Kasumi-1 (cell line): ENCODE measurements at places on chromosomes 16 and 17.

DNA sequence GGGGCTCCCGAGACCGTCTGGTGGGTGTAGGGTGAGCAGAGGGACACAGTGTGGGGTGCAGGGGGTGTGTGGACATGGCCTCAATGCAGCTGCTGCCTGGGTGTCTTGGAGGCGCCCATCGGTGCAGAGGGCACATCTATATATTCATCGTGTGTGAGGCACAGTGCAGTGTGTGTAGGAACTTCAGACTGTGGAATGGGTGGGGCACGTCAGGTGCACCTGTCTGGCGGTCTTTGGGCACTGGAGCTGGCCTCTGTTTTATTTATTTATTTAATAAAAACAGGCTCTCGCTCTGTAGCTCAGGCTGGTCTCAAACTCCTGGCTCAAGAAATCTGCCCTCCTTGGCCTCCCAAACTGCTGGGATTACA, 16.8 kb downstream of the LASP1 start:
- DNase-seq = no peak

- DNase-seq = no peak
These were observed 135.3 kb downstream of the SNX29 start for GRCh38 chr16:12111819-12112218.

DNA sequence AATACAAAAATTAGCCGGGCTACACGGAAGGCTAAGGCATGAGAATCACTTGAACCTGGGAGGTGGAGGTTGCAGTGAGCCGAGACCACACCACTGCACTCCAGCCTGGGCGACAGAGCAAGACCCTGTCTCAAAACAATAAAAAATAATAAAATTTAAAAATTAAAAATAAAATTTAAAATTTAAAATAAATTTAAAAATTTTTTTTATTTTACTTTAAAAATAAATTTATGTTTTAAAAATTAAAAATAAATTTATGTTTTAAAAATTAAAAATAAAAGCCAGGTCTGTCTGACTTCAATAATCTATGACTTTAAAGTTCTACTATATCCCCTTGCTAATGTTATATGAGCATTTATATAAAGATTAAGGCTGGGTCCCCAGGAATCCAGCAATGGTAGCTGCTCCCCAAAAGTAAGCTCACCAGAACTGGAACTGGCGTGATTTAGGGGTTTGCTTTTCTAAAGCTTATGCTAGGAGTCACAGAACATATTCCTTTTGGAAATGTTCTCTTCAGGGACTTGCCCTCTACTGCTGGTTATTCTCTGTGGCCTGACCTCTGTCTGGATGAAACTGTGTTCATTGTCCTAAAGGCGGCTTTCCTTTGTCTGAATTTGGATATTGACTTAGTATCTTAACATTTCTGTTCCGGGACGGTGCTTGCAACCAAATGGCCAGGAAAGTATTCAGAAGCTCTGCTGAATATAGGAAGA, 140.2 kb upstream of the NOL11 start:
- no peak for DNase-seq

DNA sequence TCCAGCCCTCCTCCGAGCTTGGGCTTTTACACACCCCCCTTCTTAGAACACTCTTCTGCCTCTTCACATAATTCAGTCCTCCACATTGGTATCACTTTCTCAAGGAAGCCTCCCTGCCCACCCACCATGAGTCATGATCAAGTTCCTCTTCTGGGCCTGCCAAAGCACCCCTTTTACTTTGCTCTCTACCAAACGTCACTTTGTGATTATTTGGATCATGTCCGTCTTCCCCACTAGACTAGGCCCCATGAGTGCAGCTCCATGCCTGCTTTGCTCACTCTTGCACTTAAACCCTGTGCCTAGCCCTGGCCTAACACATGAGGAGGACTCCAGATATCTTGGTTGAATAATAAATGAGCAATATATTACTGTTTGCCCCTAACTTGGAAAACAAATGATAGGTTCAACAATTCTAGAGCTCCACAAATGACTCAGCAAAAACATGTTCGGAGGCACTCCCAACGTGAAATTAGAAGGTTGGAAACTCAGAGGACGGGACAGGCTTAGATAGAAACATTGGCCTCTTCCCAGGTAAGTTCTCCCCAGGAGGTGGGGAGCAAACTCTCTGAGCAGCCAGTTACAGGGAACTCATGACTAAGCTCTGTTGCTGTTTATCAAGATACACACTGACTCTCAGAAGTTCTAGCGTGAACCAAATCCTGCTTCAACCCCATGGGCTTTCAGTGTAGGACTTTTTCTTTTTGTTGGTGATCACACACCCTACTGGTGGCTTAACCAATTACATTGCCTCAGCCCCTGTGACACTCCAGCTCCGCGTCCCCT, 28.3 kb downstream of the G6PC1 start:
- peak; percentile 92 for DNase-seq

DNA sequence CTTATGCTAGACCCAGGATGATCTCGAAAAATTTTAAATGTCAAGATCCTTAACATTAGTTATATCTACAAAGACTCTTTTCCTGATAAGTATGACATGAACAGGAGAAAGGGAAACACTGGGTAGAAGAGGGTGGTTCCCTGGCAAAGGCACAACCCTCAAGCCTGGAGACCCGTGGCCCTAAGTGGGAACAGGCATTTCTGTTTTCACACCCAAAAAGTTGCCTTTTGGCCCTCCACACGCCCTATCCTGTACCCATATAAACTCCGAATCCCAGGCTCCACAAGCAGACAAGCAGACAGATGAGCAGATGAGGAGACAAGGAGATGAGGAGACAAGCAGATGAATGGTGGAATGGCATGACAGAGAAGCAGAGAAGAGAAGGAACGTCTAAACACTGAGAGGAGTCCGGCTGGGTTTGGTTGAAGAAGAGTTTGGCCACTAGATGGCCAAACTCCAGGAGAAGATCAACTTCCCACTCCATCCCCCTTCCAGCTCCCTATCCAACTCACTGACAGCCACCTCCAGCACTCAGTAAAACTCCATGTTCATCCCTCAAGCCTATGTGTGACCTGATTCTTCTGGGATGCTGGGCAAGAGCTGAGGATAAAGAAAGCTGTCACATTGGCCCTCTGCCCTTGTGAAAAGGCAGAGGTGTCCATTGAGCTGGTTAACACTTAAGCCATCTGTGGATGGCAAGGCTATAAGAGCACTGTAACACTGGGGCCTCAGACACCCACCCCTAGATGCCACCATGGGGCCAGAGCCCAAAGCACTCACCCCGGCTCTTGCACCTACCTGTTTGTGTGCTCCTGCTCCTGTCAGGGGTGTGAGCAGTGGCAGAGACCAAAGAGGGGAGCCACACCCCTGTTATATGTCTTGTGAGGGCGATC, 139.6 kb upstream of the FAM20A start:
- DNase-seq = peak; percentile 2

DNA sequence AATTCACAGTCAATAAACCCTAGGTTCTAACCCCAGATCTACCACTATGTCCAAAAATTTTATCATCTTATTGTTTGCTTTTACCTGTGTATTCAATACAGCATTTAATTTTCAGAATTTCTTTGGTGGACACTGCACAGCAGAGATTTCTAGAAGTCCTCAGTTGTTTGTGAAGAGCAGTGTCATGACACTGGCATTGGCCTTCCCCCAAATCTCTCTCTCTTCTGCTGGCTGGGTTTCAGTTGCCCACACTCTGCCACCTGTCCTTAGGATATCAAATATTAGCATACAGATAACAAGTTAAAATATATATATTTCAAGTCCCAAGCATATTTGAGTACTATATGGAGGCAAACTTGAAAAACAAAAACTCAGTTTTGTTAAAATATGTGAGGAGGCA, 2.0 kb upstream of the THUMPD1 start:
- DNase-seq = no peak

- DNase-seq = no peak
These were observed 158.8 kb downstream of the CCDC182 start for GRCh38 chr17:57586196-57586740.

- DNase-seq = peak; percentile 55
These were observed 3.5 kb downstream of the CTNS start for GRCh38 chr17:3639981-3640596.

DNA sequence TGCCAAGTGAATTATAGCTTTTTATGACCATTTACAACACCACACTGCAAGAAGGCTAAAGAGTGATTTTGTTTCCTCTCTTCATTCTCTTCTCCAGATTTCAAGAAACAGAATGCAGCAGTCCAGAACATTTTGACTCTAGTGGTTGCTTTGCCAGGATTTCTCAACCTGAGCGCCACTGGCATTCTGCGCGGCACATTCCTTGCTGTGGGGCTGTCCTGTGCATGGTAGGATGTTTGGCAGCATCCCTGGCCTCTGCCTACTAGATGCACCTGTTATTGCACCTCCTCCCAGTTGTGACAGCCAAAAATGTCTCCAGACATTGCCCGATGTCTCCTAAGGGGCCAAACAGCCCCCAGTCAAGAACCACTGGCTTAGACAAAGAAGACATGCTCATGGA, 25.7 kb upstream of the SLC39A11 start:
- DNase-seq = no peak

DNA sequence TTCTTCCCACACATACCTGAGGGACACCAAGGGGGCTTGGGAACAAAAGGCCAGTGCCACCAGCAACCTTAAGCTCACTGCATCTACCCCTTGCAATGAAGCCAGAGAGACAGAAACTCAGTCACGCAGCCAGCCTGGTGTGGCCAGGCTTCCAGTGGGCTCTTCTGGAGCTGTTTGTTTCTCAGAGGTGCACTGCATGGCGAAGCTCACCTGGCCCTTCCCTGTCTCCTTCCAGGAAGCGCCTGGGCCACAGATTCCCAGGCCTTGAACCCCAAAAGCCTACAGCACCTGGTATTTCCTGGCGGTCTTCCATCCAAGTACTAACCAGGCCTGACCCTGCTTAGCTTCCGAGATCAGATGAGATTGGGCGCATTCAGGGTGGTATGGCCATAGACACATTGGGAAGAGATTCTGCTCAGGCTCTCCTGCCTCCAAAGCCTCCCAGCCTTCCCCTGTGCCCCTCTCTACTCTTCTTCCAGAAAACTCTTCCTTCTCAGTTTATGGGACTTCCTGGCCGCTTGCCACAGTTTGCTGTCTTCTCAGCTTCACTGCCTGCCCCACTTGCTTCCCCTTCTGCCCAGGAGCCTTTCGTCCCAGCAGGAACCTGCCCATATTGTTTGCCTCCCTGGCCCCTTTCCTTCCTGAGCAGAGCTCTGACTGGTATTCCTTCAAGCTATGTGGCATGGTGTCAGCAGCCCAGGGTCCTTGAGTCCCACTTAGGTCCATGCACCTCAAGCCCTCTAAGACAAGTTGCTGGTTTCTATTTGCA, 1.6 kb downstream of the CISD3 start:
- DNase-seq = peak; percentile 55

DNA sequence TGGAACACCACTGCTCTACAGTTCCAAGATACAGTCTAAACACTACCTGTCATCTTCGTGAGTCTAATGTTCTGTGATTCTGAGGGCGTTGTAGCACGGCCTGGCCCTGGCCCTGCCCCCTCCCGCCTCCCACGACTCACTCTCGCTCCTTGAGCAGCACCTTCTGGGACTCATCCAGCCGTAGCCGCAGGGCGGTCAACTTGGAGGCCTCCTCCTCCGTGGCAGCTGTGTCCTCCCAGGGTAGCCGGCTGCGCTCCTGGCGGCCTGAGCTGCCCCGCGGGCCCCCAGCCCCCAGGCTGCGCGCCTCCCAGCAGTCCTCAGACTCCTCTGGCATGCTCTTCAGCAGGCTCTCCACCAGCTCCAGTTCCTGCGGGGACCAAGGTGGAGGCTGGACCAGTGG, 10.6 kb downstream of the CCDC102A start:
- no peak for DNase-seq

DNA sequence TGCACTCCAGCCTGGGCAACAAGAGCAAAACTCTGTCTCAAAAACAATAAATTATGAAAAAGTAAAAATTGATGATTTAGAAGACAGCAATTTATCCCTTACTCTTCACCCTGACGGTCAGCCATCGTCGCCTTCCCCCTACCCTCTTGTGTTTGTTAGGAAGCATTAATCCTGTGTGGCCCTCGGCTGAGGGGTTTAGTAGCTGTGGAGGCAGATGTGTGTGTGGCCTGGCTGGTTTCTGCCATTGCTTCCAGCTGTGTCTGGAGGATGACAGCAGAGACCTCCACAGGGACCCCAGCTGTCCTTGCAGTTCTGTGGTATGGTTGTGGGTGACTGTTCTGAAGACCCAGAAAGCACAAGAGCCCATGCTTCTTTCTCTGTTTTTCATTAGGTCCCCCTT, 25.9 kb downstream of the DBNDD1 start:
- no peak for DNase-seq

DNA sequence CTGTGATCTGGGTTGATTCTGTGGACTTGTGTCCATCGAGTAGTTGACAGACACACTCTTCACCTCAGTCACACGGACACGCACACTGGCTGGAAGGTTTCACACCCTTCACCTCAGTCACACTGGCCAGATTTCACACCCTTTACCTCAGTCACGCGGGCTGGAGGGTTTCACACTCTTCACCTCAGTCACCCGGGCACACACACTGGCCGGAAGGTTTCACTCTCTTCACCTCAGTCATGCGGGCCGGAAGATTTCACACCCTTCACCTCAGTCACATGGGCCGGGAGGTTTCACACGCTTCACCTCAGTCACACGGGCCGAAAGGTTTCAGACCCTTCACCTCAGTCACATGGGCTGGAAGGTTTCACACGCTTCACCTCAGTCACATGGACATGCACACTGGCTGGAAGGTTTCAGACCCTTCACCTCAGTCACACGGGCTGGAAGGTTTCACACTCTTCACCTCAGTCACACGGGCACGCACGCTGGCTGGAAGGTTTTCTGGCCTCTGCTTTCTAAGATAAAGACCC, 96.2 kb downstream of the PGS1 start:
- no peak for DNase-seq

DNA sequence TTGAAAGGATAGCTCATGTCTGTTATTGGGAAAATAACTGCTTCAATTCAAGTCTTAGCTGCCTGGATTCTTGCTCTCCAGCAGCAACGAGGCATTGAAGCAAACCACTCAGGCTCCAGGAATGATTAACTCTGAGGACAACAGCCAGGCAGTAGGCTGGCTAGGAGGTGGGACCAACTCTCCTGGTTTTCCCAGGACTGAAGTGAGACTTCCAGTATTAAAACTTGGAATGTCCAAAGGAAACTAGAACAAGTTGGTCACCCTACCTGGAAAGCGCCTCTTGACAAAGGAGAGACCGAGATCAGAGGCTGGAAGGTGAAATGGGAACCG, 100.7 kb downstream of the SALL1 start:
- DNase-seq = no peak

DNA sequence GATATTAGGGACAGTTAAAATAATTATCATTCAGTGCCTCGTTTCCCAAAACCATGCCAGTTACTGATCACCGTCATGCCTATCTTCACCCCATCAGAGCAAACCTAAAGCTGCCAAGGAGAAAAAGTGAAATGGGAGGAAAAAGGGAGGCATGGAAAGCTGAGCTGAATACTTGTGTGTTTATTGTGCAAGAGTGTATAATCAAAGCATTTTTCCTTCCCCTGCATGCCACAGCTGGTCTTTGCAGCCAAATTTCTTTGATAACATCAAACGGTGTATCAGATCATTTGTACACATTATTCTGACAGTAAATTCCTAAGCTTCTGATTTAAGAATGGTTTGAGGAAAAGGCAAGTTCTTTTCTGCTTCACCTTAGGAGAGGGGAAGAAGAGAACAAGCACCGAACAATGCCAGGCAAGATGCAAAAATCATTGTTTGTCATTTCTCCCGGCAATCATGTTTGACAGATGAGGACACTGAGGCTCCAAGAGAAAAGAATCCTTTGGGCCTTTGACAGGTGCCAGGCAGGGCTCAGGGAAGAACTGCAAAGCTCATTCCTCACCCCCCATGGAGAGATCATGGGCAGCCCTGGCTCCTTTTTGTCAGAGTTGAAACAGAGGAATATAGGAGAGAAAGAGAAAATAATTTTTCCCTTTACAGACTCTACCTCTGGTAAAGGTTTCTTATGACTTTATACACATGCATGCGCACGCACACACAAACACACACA, 51.4 kb upstream of the ARHGAP44 start:
- DNase-seq = no peak
